Stimulated activated CD4-positive, alpha-beta T cell treated with anti-CD3 and anti-CD28 coated beads, Interleukin-15, amount 100 ng/mL, for 24 hours (primary cell): ENCODE measurements at places on chromosomes 3 and 15.

DNA sequence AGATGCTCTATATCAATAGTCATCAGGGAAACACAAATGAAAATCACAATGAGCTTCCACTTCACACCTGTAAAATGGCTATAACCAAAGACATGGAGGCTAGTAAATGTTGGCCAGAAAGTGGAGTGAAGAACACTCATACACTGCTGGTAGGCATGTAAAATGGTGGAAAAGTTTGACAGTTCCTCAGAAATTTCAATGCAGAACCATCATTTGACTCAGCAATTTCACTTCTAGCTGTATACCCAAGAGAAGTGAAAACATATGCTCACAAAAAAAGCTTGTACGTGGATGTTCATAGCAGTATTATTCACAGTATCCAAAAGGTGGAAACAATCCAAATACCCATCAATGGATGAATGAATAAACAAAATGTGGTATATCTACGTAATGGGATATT lies 19.2 kb upstream of the TOP2B start:
- DNase-seq, result no peak

DNA sequence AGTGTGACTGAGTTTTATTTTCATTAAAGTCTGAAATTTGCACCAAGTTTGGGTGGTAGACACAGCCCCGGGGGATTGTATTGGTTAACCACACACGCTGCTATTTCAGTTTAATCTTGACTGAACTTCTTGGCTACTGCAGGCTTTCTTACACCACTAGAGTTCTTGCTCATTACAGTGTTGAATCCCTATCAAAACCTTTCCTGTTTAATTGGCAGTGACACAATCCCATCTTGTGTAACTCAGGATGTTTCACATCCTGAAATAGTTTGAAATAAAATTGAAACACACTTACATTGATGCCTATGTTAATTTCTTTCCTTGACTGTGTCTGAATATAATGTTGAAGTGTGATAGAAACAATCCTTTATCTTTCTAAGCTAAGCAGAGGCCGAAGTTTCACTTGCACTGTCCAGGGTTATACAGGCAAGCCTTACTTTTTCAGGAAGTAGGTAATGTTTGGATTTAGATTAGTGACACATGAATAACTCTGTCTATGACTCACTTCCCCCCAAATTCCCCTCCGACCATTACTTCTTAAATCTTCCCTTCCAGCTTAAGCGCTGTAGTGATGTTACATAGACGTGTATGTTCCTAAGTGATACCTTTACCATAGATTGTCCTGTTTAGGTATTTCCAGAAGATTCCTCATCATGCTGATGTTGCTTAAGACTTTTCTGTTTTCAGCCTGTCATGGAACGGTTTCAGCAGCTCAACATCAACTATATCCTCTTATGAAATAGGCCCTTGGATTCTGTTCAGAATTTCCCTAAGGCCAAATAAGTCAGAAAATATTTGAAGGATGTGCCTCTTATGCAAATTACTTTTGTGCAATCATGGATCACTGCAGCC lies 16.8 kb downstream of the ATG7 start:
- no peak for DNase-seq

GRCh38 chr15:94023531-94023930 lies 207.8 kb upstream of the MCTP2 start:
- no peak for DNase-seq

GRCh38 chr3:125990253-125990970 lies 21.4 kb downstream of the ROPN1B start:
- peak; percentile 88 for DNase-seq

- DNase-seq, result no peak
Observed at GRCh38 chr3:34783876-34784275, 855.4 kb upstream of the ARPP21 start.

GRCh38 chr15:57534281-57534680 lies 57.4 kb upstream of the MYZAP start:
- DNase-seq, result no peak
